Right renal cortex interstitium (tissue), 3 donors: ENCODE measurements at places on chromosomes 4 and X.

- DNase-seq, result no peak
Measured at GRCh38 chrX:68916891-68917290, 88.1 kb downstream of the EFNB1 start.

DNA sequence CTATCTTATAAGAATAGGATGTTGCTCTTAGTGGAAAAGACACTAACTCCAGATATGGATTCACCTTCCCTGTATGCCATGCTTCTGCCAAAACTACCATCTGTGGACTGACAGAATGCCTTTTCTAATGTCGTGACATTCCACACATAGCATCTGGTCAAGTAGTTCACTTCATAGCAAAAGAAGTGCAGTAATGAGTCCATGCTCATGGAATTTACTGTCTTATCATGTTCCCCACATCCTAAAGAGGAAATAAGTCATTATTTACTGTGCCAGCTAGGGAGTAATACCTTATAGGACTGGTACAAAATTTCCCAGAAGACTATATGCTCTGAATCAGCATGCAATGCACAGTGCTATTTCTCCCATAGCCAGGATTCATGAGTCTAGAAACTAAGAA, 562.4 kb downstream of the TLL1 start:
- DNase-seq, result no peak

- no peak for DNase-seq
Measured at GRCh38 chr4:59646082-59646481, 1554.0 kb upstream of the ADGRL3 start.

- DNase-seq, result no peak
Measured at GRCh38 chr4:72507167-72507566, 61.9 kb downstream of the ADAMTS3 start.

DNA sequence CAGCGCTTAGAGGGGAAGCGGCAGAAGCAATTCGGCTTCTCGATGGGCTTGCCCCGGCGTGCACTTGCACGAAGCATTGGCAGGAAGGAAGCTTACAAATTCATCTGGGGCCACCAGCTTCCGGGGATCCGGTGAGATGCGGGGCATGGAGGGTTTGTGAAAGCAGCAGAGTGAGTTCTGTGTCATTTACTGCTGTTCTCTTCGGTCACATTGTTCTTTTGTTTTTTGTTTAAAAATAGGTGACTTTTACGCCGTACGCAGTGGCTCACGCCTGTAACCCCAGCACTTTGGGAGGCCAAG, 47.0 kb downstream of the ASMT start:
- DNase-seq, result no peak

GRCh38 chr4:16887887-16888286, 10.6 kb downstream of the LDB2 start:
- no peak for DNase-seq

- no peak for DNase-seq
Measured at GRCh38 chrX:117532339-117532738, 584.3 kb downstream of the KLHL13 start.

- no peak for DNase-seq
Measured at GRCh38 chrX:10420134-10420533, 200.3 kb downstream of the MID1 start.

- DNase-seq, result no peak
Measured at GRCh38 chrX:63475200-63475599, 124.1 kb upstream of the SPIN4 start.

- no peak for DNase-seq
Measured at GRCh38 chr4:141652161-141652778, 15.9 kb downstream of the IL15 start.

DNA sequence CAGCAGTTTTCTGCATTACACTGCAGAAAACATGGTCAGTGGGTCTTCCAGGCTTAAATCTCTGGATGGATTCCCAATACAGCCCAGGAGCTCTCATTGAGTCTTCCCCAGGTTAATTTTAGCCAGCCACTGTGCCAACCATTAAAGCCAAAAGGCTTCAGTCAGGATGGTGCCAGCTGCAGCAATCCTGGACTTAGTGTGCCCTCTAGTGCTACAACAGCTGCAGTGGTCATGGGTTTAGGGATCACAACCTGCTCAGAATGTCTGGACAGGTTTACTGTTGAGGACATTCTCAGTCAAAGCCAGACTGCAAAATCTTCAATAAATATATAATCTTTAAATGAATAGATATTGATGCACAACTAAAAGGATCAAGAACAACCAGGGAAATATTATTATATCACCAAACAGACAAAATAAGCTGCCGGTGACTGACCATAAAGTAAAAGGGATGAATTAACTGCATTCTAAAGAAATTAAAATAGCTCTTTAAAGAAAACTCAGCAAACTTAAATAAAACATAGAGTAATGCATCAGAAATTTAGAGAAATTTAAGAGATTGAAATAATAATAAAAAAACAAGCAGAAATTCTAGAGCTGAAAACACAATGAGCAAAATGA, 639.9 kb downstream of the SPOCK3 start:
- DNase-seq, result peak; percentile 4

DNA sequence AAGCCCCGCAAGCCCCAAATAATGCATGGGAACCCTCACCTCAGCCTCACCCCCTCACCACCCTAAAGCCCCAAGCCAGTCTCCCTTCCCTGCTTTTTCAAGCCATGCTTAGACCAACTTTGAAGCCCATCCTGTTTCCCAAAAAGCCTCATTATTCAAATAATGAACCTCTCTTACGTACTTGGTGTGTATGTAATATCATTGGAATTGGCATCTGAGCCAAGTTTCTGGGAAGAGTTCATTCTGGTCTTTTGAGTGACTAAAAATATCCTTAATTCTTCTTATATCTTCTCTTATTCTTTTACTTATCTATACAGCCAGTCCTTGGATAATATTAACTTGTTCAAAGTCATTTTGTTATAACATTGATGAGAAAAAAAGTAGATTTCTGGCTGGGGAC, 875.8 kb upstream of the SLIT2 start:
- no peak for DNase-seq

GRCh38 chrX:132270699-132271098, 51.5 kb upstream of the RAP2C start:
- DNase-seq, result no peak

DNA sequence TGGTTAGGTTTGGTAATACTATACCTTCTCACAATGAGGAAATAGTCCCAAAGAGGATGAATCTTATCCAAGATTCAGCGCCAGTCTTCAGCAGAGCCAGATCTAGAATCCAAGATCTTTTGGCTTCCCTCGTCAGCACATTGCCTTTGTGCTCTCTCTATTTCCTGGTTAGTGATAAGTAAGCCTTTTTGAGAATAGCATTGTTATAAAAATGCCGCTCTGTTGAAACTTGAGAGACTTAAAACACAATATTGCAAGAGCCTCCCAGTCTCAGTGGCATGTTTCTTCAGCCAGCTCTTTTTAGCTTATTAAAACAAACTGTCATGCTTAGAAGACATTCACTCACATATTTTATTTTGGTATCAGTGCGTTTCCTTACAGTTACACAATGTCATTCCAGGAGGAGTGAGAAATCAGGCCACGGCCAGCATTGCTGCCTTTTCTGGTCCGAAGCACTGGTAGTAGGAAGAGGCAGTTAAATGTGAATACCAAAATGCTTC, 141.4 kb downstream of the KLHL8 start:
- no peak for DNase-seq

DNA sequence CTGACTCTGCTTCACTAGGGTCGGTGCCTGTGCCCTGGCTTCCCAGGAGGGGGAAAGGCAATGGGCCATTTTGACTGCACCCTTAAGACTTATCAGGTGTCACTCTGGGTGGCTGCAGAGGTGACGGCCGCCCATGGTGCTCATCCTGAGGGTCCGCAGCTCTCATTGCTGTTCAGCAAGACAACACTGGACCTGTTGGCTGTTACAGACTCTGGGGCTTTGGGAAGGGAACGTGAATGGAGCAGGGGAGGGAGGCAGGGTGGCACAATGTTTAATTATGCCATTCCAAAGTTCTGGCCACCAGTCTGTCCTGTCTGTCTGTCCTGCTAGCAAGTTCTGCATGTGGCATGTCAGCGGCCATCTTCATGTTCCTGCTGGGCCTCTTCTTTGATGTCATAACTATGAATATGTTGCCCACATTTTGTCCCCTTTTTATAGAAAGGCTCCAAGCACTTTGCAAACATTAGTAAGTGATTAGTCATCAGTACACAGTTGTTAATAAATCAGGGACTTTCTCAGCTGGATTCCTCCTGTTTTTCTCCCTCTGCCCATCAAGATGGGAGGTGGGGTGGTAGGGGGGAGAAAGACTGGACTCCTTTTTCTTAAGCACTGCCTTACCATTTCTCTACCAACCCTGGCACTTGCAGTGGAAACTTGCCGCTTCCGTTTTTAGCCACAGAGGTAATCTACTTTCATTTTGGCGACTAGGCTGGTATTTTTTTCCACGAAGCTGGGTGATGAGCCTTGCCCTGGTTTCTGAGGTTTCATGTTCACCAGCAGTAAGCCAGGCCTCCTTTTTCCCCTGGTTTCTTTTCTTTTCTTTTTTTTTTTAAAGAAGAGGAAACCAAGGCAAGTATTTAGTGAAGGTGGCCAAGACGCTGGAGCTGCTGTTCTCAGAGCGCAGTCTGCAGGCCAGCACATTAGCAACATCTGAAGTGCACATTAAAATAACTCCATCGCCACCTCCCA, 88.6 kb upstream of the TRIM2 start:
- no peak for DNase-seq

DNA sequence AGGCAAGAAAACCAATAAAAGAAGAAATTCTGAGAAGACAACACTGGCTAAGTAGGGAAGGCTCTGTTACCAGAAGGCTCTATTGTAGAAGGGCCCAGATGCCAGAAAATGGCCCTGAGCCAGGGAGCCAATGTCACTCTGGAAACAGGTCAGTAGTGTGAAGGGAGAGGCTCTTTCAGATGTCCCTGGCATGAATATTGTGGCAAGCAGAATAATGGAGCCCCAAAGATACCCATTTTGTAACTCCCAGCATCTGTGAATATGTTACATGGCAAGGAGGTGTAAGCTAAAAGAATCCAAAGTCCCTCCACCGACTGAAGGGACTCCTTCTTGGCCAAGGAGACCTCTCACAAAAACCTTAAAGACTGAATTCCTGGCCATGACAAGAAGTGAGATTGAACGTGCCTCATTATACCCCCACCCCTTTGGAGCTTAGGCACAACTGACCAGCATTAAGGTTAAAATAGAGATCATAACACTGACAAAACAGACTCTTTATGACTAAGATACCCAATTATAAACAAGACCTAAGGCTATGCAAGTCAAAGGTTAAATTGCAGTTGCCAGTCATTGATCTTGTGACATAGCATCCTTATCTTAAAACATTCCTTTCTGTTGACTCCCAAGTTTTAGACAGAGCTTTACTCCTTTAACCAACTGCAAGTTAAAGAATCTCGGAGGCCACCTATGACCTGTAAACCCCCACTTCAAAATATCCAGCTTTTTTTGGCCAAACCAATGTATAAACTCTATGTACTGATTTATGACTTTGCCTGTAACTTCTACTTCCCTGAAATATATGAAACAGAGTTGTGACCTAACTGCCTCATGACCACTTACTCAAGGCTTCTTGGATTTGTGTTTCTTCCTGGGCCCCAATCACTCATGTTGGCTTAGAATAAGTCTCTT, 42.2 kb upstream of the SMIM10 start:
- no peak for DNase-seq

DNA sequence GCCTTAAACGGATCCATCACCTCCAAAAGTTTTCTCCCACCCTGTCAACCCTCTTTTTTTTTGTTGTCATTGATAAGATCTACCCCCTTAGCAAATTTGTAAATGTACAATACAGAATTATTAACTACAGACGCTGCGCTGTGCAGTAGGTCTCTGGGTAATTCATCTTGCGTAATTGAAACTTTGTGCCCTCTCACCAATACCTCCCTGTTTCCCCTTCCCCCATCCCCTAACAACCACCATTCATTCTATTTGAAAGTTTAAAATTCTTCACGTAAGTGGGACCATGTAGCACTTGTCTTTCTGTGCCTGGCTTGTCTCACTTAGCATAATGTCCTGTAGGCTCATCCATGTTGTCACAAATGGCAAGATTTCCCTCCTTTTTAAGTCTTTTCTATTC, 45.8 kb upstream of the CLDN34 start:
- DNase-seq, result no peak

GRCh38 chrX:7202206-7202605, 54.3 kb upstream of the PUDP start:
- no peak for DNase-seq

DNA sequence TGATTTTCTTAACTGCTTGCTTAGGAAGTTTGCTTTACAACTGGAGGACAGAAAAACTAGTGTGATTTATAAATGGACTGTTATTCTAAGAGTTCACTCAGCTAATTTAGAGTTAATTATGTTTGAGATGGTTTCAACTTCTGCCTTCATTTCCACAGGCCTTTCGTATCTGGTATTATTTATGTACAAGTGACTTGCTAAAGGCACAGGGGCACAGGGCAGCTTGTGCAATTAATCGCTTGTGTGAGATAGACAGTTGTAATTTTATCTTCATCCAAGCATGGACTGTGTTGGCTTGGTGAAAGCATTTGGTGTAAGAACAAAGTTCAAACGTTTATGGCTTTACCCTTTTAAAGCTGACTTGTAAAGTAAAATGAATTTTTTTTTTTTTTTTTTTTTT, 38.3 kb downstream of the GPAT3 start:
- DNase-seq, result peak; percentile 68

DNA sequence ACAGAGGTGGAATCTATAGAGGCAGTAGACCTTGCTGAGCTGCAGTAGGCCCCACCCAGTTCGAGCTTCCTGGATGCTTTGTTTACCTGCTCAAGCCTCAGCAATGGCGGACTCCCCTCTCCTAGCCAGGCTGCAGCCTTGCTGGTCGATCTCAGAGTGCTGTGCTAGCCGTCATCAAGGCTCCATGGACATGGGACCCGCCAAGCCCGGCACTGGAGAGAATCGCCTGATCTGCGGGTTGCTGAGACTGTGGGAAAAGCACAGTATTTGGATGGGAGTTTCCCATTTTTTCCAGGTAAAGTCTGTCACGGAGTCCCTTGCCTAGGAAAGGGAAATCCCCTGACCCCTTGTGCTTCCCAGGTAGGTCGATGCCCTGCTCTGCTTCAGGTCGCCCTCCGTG, 124.8 kb upstream of the KLF8 start:
- DNase-seq, result no peak

DNA sequence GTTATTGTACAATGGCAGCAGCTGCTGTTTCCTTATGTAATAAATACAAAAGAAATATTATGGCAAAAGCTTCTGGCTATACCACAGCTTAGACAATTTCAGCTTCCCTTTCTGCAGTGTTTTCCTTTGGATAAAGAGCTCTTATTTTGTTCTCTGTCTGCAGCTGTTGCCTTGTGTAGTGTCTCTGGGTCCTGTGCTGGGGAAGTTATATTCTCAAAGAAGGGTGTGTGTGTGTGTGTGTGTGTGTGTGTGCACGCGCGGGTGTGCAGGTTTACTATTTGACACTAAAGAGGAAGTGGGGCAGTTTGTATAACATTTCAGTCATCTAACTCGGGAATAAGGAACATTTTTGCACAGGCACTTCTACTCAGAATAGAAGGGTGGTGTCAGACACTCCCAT, 83.6 kb downstream of the REPS2 start:
- DNase-seq, result no peak
